ENCODE measurements at places on chromosomes 11 and 22.

DNA sequence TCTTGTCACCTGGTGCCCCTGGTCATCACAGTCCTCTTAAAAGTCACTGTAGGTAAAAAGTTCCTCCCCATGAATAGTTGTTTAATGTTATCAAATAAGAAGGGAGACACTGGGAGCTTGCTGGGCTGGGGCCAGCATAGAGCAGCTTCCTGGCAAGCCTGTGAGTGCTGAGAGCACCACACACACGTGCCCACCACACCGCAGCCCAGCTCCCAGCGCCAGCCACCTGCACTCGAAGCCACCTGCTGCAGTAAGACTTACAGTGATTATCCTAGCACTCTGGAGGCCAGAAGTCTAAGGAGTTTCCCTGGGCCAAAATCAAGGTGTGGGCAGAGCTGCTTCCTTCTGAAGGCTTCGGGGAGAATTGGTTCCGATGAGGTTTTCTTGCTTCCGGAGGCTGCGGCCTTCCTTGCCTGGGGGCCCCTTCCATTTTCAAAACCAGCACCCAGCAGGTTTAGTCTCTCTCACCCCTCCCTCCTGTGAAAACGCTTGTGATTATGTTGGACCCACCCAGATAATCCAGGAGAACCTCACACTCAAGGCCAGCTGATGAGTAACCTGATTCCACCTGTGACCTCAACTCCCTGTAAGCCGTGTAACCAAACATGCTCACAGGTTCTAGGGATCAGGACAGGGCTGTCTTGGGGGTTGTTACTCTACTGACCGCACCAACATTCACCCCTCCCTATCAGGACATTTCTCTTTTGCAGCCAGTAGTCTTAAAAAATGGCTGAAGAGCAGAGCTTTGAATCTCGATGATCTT, 687.2 kb downstream of the TBC1D22A start:
- DNase-seq, result no peak

DNA sequence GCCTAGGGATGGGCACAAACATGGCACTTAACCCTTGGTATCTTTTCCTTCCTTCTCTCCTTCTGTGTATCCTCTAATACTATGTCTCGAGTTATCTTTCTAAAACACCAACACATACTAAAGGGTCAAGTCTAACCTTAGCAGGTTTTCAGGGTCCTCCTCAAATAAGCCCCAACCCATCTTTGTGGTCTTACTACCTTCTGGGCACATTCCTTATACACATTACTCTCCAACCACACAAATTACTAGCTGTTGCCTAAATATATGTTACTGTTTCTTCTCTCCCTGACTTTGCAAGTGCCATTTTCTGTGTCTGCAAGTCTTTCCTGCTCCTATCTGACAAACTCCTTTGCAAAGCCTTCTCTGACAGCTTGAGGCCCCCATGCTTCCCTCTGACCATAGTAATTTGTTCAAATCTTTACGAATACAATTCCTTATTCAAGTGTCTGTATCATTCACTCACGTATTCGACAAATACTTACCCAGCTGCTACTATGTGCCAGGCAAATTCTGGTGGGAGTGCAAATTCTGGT, 15.8 kb upstream of the NUP160 start:
- DNase-seq, result no peak

- DNase-seq, result no peak
Measured at GRCh38 chr22:19807914-19808872, 46.5 kb downstream of the GNB1L start.

DNA sequence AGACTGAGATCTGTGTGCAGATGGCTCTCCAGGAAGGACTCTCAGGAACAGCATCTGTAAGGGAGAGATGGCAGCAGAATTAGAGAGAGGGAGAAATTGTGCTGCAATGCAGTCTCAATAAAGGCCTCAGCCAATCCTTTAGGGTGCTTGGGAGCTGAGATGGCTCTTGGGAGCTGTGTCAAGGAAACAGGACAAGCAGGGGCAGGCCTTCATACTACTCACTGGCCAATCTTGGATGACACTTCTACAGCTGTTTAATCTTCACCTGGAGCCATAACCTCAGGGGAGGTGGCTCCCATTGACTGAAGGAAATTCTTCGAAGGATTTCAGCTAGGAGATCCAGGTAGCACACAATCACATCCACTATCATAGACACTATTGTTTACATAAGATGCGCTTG, 10.0 kb downstream of the OR5B21 start:
- DNase-seq, result no peak

DNA sequence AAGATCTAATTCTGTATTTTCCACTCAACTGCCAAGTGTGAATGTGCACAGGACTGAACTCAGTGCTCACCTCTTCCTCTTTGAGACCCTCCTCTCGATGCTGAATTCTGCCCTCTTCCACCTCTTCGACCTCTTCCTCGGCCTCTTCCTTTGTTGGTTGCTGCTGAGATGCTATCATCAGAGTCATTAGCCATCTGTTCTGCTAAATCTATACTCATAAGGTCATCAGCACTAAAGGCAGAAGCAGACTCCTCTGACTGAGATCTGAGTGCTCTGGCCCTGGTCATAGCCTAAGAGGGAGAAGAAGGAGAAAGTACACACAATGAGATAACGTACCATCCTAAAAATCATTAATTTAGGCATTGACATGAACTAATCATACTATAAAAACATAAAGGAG, 45.9 kb upstream of the GPR83 start:
- no peak for DNase-seq

GRCh38 chr22:26417406-26417805, 11.7 kb upstream of the ASPHD2 start:
- DNase-seq, result no peak

DNA sequence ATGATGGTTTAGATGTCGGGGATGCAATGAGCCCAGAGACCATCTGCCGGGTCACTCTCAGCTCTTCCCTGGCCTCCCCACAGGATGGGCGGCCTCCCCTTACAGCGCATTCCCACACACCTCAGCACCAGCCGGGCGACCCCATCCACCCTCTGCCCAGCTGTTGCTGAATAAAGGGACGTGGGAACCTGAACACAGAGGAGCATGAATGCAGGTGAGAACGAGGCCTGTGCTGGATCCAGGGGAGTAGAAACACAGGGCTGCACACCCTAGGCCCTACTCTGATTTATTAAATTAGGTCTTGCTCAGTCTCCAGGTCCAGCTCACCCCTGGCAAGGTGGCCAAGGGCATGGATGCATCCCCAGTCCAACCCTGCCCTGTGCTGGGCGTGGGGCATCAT, 180.5 kb downstream of the CTTN start:
- DNase-seq, result no peak
